Calu3 (cell line): ENCODE measurements at places on chromosomes 3 and 15. TPM values are rescaled to one million over a fixed set of nuclear protein-coding genes. Genes with fewer than 3 reads are reported as not detected.

Gene ATP2B2
- total RNA-seq: not detected in 2 replicates

Gene DUOXA2
- 0.34 TPM in 1 of 2 replicates, not detected in the other for total RNA-seq

DNA sequence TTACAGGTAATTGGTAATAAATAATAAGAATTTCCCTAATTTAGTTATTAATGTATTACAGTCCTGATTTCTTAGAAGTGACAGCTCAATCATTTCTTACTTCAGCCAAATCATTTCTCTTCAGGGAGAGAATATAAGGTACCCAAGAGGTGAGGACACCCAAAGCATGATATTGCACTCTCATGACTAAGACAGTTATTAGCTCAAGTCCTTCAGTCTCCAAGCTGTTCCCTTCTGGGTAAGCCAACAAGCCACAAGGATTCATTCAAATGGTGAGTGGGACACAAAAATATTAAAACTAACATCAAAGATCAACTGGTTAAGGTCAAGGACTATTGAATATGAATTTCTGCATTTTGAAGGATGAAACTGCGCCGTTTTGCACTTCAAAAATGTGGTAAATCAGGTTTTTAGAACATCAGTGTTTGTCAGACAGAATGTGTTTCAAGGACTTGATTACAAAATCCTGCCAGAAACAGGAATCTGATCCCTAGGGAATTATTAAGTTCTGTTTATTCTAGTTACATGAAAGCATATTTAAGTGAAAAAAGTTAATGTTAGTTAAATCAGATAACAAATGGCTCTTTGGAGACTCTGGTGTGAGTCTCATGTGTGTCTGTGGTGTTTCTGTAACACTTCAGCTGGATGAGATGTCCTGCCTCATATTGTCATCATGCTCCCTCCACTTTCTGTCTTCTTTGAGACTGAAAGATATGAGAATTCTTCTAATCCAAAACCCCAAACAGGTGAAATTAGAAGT, 101.7 kb upstream of the COL8A1 start:
- DNase-seq: no peak

- no peak for DNase-seq
Observed at GRCh38 chr3:114565216-114565615, 271.4 kb downstream of the TIGIT start.

DNA sequence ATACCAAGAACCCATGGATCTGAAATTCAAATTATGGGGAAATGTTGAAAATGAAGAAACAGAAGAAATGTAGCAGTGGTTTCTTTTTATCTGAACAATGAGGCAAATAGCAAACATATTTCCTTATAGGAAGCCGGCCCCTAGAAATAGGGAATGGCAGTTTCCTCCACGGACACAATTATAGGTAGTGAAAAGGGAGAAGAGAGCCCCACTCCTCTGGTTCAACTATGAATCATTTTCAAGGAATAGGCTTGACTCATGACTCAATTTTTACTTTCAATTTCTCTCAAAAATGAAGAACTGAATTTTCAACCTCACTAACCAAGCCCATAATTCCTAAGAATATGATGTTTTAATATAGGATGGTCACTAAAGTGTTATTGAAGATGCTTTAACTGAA, 243.1 kb downstream of the MECOM start:
- DNase-seq: no peak

Gene CHSY1
- total RNA-seq: 24.0 and 25.0 TPM in 2 replicates

DNA sequence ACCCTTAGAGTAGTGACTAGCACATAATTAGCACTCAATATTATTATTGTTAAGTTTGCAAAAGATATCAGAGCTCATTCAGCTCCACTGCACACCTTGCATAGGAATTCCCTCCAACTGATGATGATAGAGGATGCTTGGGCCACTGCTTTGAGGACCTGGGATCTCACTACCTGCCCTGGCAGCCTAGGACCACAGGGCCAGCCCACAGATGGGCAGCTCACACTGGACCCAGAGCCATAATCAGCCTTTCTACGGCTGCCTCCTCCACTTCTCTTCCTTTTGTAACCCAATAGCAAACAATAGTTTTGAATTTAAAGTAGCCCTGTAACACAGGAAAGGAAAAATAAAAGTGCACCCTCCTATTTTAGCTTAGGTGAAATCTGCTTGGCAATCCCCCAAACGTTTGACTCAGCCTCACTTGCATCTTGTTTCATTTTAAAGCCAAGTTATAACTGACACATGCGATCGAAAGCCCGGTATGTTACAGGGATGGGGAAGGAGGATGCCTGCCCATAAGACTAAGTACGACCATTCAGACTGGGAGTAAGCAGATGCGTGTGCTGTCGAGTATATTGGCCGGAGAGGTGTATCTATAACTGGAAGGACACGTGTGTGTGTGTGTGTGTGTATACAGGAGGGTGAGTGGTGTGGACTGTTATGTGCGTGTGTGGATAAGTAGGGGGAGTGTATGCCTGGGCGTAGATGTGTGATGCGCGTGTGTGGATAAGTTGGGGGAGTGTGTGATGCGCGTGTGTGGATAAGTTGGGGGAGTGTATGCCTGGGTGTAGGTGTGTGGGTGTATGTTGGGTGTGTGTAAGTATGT, 65.9 kb downstream of the CPN2 start:
- no peak for DNase-seq

Gene HRH1
- 9.1 and 9.6 TPM in 2 replicates for total RNA-seq

Gene TGM4
- 0.14 and 0.39 TPM in 2 replicates for total RNA-seq

- DNase-seq: no peak
Observed at GRCh38 chr3:7709376-7710082, 792.1 kb upstream of the LMCD1 start.

Gene C3orf85
- not detected in 2 replicates for total RNA-seq

Gene SLC9A9
- 1.5 and 2.4 TPM in 2 replicates for total RNA-seq

Gene IGSF10
- total RNA-seq: 0.24 and 0.29 TPM in 2 replicates

- no peak for DNase-seq
Observed at GRCh38 chr3:24272875-24273274, 221.8 kb downstream of the THRB start.

DNA sequence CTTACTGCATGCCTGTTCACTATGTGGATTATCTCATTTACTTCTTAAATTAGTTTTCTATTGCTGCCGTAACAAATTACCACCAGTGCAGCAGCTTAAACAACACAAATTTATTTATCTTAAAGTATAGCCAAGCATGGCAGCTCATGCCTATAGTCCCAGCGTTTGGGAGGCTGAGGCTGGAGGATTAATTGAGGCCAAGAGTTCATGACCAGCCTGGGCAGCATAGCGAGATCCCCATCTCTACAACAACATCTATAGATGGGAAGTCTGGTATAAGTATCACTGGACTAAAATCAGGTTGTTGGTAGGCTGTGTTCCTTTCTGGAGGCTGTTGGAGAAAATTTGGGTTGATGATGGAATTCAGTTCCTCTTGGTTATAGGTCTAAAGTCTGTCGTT, 5.1 kb downstream of the SLC2A2 start:
- no peak for DNase-seq

- DNase-seq: peak; percentile 38
Observed at GRCh38 chr15:85116066-85116465, 134.4 kb downstream of the PDE8A start.
